ENCODE measurements at places on chromosomes 7 and 10. TPM values are rescaled to one million over a fixed set of nuclear protein-coding genes. Genes with fewer than 3 reads are reported as not detected.

DNA sequence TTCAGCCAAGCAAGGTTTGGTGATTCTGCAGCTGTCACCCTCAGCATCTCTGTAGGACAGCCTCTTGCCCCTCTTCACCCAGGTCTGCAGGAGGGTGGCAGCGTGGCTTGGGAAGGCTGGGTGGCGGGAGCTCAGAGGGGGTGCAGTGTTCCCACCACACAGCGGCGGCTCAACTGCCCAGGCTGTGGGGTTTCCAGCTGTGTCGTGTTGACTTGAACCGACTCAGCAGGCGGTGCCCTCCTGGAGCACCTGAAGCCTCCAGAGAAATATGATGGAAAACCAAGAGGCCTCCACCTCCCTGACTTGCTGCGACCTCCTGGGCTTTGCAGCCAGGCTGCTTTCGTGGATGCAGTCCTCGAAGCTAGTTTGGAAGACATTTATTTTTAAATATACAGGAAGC lies 68.0 kb upstream of the KLF6 start:
- no peaks in the 10 kb centered on the region for H3K36me3 ChIP-seq
- no peaks in the 10 kb centered on the region for H3K27me3 ChIP-seq
- no peak for DNase-seq

GJC3 gene
- not detected for total RNA-seq

DNA sequence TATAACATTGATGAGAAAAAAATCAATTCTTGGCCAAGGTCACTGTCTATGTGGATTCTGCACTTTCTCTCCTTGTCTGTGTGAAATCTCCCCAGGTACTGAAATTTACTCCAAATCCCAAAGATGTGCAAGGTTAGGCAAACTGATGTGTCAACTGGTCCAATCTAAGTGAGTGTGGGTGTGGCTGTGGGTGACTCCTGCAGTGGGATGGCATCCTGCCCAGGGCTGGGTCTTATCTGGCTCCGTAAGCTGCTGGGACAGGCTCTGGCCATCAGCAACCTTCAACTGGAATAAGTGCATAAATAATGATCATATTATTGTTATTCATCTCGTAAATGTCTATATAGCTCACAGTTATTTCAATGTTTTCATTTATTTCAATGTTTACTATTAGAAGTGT lies 79.3 kb downstream of the JCAD start:
- no peak overlapping the region for H3K4me3 ChIP-seq
- H3K27me3 ChIP-seq: no peaks in the 10 kb centered on the region
- DNase-seq: no peak
- H3K4me1 ChIP-seq: no peaks in the 10 kb centered on the region
- no peak overlapping the region for H3K27ac ChIP-seq

GRCh38 chr7:95322854-95323253 lies 1.5 kb downstream of the PON1 start:
- no peak overlapping the region for H3K4me3 ChIP-seq
- no peak for DNase-seq
- no peaks in the 10 kb centered on the region for H3K27me3 ChIP-seq
- no peak overlapping the region for H3K27ac ChIP-seq
- peaks cover 14% of the 10 kb centered on the region for H3K4me1 ChIP-seq

NUP205 gene
- 114 TPM for total RNA-seq

CLCN1 gene
- total RNA-seq: 1.9 TPM

GNAT3 gene
- not detected for total RNA-seq

GRCh38 chr10:98675902-98676301 lies 229.2 kb upstream of the HPS1 start:
- H3K27ac ChIP-seq: no peak overlapping the region
- no peaks in the 10 kb centered on the region for H3K4me1 ChIP-seq
- no peak for DNase-seq
- H3K27me3 ChIP-seq: no peaks in the 10 kb centered on the region

MRC1 gene
- total RNA-seq: 0.05 TPM

- DNase-seq: no peak
- no peaks in the 10 kb centered on the region for H3K36me3 ChIP-seq
- H3K27me3 ChIP-seq: no peaks in the 10 kb centered on the region
These were observed 8.6 kb upstream of the MNX1 start for GRCh38 chr7:157018997-157019608.

EZH2 gene
- 55.7 TPM for total RNA-seq

COX19 gene
- 25.6 TPM for total RNA-seq

DNA sequence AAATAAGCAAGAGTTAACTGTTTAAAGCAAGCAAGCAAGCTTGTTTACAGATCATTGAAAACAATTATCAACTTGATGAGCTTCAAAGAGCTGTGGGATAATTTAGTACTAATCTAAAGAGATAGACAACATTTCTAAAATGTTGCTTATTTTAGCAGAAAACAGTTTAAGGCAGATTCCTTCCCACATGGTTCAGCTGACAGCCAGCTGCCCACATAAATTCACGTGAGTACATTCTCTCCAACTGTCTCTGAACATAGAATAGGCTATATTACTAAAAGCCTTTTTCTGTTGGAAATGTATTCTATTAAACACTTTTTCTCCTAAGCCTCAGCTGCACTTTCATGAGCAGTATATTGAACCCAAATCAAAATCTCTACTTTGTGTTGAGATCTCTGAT lies 174.1 kb downstream of the LRRN3 start:
- H3K27me3 ChIP-seq: no peaks in the 10 kb centered on the region
- no peaks in the 10 kb centered on the region for H3K36me3 ChIP-seq
- no peak overlapping the region for H3K4me3 ChIP-seq
- H3K4me1 ChIP-seq: peaks cover 6% of the 10 kb centered on the region
- H3K27ac ChIP-seq: no peak overlapping the region
- DNase-seq: no peak

DNA sequence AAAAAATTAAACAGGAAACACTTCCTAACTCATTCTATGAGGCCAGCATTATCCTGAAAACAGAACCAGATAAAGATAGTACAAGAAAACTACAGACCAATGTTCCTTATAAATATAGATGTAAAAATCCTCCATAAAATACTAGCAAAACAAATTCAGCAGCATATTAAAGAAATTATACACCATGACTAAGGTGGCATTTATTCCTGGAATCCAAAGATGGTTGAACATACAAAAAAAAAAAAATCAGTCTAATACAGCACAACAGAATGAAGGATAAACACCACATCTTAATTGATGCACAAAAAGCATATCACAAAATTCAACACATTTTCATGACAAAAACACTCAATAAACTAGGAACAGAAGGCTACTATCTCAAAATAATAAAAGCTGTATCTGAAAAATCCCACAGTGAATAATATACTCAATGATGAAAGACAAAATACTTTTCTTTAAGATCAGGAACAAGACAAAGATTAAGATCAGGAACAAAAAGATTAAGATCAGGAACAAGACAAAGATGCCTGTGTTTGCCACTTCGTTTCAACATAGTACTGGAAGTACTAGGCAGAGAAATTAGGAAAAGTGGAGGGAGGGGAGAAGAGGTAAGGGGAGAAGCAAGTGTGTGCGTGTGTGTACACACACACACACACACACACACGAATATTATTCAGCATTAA lies 95.6 kb downstream of the SNX13 start:
- no peak overlapping the region for H3K4me3 ChIP-seq
- no peak overlapping the region for H3K27ac ChIP-seq
- DNase-seq: no peak

HOGA1 gene
- total RNA-seq: 0.67 TPM

DNA sequence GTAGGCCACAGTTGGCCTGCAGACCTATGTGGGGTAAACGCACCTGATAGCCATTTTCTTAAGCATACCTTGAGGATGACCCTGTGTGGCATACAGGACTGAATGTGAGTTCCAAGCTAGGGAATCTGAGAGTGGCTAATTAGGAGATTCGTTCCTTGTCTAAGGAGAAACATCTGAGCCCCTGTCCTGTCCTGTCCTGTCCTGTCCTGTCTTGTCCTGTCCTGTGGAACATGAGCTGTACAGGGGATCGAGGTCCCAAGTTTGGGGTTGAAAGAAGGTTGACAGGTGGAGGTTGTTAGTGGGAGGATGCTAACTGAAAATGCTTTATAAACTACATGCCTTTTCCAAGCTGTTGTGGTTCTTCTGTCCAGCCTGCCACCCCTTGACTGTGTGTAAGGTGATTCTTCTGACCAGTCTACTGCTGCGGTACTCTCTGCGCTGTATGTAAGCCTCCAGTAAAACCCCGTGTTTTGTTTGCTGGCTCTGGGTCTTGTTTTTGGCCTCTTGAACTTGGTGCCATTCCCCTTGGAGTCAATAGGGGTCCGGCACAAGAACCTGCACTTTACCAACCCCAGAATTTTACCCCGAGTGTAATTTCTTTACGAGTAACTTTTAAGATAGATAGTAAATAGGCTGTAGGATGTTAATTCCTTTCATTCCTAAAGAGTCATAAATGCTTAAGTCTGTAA lies 26.4 kb downstream of the ZNRF2 start:
- H3K4me1 ChIP-seq: no peaks in the 10 kb centered on the region
- H3K36me3 ChIP-seq: no peaks in the 10 kb centered on the region
- no peaks in the 10 kb centered on the region for H3K27me3 ChIP-seq

DNA sequence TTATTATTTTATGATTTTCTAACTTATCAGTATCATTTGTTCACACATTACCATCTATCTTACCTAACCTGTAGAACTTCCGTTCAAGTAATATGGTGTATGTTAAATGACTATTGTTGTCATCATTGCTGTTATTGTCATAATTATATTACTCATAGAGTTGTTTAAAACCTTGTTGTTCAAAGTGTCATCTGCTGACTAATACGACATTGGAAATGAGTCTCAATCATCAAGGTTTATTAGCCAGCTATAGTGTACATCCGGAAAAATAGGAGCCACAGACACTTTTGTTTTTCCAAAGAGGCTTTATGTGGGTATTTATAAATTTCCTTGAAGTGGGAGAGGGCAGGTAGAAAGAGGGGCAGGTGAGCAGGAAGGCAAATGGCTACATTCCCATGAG lies 386.9 kb upstream of the LRRTM3 start:
- H3K27ac ChIP-seq: no peak overlapping the region
- H3K4me3 ChIP-seq: no peak overlapping the region
- H3K27me3 ChIP-seq: no peaks in the 10 kb centered on the region

GRCh38 chr10:15112657-15113056 lies 15.5 kb downstream of the RPP38 start:
- H3K27ac ChIP-seq: no peak overlapping the region
- H3K36me3 ChIP-seq: peaks cover 3% of the 10 kb centered on the region
- no peaks in the 10 kb centered on the region for H3K27me3 ChIP-seq
- 0 out of 2 replicates have a peak, but pooled peaks cover 7% of the 10 kb centered on the region for H3K4me1 ChIP-seq

ZNF488 gene
- 5.6 TPM for total RNA-seq

ADRB1 gene
- 2.3 TPM for total RNA-seq

DNA sequence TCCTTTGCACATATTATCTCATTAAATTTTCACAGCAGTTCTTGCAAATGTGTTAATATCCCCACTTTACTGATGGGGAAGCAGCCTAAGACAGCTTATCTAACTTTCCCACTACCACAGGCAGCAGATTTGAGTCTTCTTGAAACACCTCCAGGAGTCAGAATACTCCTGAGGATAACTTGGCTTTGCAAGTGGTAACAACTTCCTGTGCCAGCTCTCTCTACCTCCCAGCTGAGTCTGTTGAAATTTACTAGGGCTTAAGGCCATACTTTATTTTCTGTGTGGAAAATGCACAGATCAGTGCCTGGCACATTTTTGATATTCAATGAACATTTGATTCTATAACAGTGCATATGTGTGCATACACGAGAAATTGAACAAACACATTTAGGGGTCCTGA lies 136.1 kb upstream of the COBL start:
- H3K4me1 ChIP-seq: peaks cover 13% of the 10 kb centered on the region
- H3K27me3 ChIP-seq: no peaks in the 10 kb centered on the region
- peak overlapping the region; percentile 58 for H3K27ac ChIP-seq
- DNase-seq: no peak
- no peaks in the 10 kb centered on the region for H3K36me3 ChIP-seq
- H3K4me3 ChIP-seq: no peak overlapping the region

DNA sequence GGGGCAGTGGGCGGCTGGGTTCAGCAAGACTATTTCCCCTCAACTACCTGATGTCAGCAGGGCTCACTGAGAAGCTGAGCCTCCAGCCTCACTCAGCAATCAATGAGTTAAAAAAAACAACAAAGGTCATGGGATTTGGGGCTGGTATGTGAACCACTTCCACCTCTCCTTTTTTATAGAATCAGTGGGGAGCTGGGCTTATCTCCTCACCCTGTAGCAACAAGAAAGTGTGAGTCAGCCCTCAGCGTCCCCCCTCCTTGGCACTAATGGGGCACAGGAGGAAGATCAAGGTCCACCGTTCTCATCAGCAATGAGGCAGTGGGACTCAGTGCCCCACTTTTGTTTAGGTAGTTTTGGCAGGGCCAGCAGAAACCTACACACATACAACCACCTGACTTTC lies 823.5 kb upstream of the POM121L12 start:
- H3K4me1 ChIP-seq: no peaks in the 10 kb centered on the region
- H3K27me3 ChIP-seq: no peaks in the 10 kb centered on the region
- no peak for DNase-seq

- H3K36me3 ChIP-seq: no peaks in the 10 kb centered on the region
- H3K4me3 ChIP-seq: no peak overlapping the region
- H3K4me1 ChIP-seq: no peaks in the 10 kb centered on the region
- H3K27ac ChIP-seq: no peak overlapping the region
- no peaks in the 10 kb centered on the region for H3K27me3 ChIP-seq
These were observed 110.4 kb downstream of the PKD1L1 start for GRCh38 chr7:47837826-47838225.

DNA sequence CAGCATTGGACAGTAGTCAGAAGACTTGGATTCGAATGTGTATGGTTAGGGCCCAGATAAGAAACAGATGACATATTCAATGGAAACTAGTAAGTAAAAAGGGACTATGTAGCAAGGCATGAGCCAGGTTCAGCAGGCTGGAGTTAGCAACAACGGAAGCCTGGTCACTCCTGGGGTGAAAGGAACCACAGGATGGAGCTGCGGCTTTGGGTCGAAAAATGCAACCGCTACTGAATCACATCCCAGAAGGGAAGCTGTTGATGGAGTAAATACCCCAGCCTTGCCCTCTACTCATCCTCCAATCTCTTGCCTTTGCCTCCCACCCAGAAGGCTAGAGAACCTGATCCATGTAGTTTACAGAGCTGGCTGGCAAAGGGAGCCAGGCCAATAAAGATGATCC lies 37.5 kb upstream of the EGR2 start:
- DNase-seq: no peak
- no peak overlapping the region for H3K4me3 ChIP-seq
- H3K4me1 ChIP-seq: no peaks in the 10 kb centered on the region
- H3K27me3 ChIP-seq: no peaks in the 10 kb centered on the region
- H3K27ac ChIP-seq: no peak overlapping the region
- H3K36me3 ChIP-seq: no peaks in the 10 kb centered on the region

UPF2 gene
- 40.9 TPM for total RNA-seq

- H3K27me3 ChIP-seq: no peaks in the 10 kb centered on the region
- H3K4me3 ChIP-seq: no peak overlapping the region
- no peaks in the 10 kb centered on the region for H3K4me1 ChIP-seq
- no peaks in the 10 kb centered on the region for H3K36me3 ChIP-seq
- H3K27ac ChIP-seq: no peak overlapping the region
These were observed 28.3 kb upstream of the GNA12 start for GRCh38 chr7:2872296-2872874.

- no peaks in the 10 kb centered on the region for H3K27me3 ChIP-seq
- no peak for DNase-seq
- H3K27ac ChIP-seq: no peak overlapping the region
- H3K36me3 ChIP-seq: no peaks in the 10 kb centered on the region
- H3K4me1 ChIP-seq: no peaks in the 10 kb centered on the region
- no peak overlapping the region for H3K4me3 ChIP-seq
These were observed 42.5 kb downstream of the PRKAG2 start for GRCh38 chr7:151834271-151835035.

CDC14C gene
- total RNA-seq: not detected

GRCh38 chr10:10977978-10978377 lies 39.7 kb upstream of the CELF2 start:
- no peaks in the 10 kb centered on the region for H3K36me3 ChIP-seq
- no peaks in the 10 kb centered on the region for H3K4me1 ChIP-seq
- DNase-seq: no peak
- no peak overlapping the region for H3K4me3 ChIP-seq
- H3K27me3 ChIP-seq: no peaks in the 10 kb centered on the region
- H3K27ac ChIP-seq: no peak overlapping the region

Data from Caco-2 (cell line).